ENCODE measurements at places on chromosomes 13 and 19.

- DNase-seq, result no peak
These were observed 15.7 kb downstream of the CAB39L start for GRCh38 chr13:49428041-49428763.

- no peak for DNase-seq
These were observed 107.2 kb upstream of the HTR2A start for GRCh38 chr13:47004027-47004426.

DNA sequence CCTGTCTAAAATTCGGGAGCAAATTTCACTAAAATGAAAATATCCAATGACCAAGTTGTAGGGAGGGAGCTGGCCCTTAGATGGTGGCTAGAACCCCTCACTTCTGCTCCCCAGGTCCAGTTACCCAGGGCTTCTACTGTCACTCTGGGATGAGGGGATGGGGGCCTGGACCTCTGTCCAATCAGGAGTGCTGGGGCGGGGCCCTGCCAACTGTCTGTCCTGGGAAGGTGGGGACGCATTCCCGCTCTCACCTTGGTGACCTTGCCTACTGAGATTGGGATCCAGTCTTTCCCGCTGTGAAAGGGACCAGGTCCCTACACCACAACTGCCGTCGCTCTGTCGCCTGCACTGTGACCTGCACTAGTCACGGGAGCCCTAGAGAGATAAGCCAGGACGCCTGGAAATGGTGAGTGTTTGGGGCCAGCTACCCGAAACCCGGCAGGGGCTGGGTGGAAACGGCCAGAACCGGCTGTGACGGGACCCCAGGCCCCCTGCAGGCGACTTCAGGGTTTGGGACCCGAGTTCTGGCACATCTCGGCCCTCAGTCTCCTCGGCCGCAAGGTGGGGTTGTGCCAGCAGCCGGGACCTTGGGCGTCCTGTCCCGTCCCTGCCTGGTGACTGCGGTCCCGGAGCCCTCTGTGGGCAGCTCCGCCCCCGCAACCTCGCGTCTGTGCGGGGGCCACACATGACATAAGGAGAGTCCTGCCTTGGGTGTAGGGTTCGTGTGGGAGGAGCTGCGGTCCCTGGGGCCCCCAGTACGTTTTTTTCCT lies 22.8 kb downstream of the ZNF20 start:
- DNase-seq, result no peak

- no peak for DNase-seq
These were observed 313.3 kb downstream of the FGF9 start for GRCh38 chr13:21984156-21984555.

- no peak for DNase-seq
These were observed 392.8 kb downstream of the SLITRK6 start for GRCh38 chr13:85406269-85406975.

GRCh38 chr13:99663185-99663825 lies 162.0 kb downstream of the TM9SF2 start:
- DNase-seq, result no peak

DNA sequence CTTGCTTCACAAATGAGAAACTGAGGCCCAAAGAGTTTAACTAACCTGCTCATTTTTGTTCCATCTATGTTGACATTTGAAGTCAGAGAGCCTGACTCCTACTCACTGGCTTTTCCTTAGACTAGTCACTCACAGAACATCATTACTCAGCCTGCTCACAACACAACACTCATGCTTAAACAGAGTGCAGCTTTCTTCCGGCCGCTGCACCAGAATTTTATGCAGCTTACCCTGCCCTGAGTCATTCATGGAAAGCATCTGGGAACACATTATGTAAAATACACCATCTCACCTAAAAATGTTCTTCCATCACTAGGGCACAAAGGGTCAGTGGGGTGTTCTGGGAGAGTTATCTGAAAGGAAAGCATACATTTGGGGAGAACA lies 303.4 kb downstream of the SPRY2 start:
- no peak for DNase-seq

DNA sequence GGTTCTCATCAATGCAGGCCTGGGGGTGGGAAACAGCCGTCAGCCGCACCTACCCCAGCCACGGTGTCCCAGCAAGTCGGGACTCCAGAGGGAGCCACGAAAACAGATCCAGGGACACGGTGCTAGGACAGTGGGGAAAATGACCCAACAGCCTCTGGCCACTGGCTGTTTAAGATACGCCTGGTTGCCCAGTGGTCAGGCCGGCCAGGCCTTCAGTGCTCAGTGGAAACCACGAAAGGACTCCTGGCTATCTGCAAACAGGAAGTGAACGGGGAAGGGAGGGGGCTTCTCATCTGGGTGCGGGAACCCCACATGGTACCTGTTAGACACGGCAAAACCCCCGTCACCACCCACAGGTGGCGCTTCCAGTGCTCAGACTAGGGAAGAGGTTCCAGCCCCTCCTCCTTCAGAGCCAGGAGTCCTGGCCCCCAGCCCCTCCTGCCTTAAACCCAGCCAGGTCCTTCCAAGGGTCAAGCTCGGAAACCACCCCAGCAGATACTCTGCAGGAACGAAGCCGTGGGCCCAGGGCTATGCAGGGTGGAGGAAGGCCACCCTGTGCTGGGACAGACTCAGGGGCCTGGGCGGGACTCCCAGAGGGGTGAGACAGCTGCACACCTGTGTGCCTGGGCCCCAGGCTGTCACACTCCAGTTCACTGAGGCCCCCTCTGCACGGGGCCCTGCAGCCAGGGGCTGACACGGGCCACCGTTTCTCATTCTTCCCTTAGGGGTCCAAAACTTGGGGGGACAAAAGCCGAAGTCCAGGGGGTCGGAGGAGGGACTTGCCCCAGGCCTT lies 4.5 kb downstream of the PPP1R12C start:
- no peak for DNase-seq

GRCh38 chr19:38660724-38661123 lies 13.3 kb downstream of the ACTN4 start:
- DNase-seq, result no peak

- DNase-seq, result no peak
These were observed 27.3 kb downstream of the UPF1 start for GRCh38 chr19:18858906-18859646.

GRCh38 chr13:22735011-22735995 lies 445.5 kb upstream of the SGCG start:
- no peak for DNase-seq

All from T follicular helper cell (primary cell).